ENCODE measurements at places on chromosomes 7 and 10.

- peak; percentile 58 for DNase-seq
Measured at GRCh38 chr7:50367570-50367969, 63.1 kb downstream of the IKZF1 start.

DNA sequence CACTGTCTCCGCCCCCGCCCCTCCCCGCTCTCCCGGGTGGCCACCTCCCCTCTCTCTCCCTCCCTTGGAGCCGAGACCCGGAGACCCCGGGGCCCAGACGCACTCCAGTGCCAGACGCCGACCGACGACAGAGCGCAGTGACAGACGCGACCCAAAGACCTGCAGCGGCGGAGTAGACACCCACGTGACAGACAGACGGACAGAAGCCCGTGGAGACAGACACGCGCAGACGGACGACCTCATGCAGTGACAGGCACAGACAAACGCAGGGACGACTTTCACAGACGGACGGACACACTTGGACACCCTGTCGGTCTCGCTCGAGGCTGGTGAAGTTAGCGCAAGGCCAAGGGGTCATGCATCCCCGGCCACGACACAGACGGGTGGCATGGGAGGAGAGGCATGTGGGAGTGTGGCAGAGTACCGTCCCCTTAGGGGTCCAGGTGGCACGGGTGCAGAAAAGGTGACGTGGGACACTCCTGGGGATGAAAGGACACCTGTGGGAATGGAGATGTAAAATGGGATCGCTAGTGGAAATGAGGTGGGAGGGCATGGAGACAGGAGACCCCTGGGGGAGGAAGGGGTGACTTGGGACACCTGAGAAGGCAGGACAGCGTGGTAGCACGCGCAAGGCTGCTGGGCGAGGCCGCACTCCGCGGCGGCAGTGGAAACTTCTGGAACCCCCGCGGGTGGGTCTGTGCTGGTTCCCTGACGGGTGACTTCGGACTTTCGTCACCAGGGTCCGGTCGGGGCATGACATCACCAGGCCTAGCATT is 456 bp upstream of the ACHE start:
- DNase-seq, result peak; percentile 53

GRCh38 chr7:42176724-42177101 is 60.3 kb downstream of the GLI3 start:
- no peak for DNase-seq

DNA sequence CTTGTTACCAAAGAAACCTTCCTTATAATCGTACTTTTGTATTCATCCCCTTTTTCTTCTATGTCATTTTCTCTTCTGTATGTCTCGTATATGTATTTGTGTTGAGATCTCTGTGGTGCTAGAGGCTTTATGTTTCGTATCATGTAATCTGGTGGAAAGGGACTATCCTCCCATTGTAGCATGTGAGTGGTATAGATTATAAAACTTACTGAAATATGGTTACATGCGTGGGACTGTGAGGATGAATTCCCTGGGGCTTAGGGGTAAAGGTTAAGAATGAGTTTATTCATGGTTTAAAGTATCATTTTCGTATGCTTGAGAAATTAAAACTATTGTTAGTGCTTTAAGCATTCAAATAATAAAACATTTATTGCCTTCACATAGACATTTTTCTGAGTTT is 141.9 kb downstream of the ANKRD7 start:
- DNase-seq, result no peak

DNA sequence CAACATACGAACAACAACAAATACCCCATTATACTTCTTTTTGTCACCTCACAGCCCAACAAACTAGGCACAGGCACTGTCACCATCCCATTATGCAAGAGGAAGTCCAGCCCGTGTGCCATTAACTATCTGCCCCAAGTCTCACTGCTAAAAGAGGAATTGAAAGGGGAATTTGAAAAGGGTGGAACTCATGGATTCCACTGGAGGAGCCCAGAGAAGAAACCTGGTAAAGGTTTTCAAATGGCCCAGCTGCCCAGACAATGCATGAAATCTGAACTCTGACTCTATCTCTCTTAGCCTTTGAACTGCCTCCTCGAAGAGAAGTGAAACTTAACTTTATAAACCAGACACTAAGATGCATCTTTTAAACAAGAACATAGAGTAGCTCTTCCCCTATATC is 130.0 kb downstream of the PLXNA4 start:
- DNase-seq, result no peak

DNA sequence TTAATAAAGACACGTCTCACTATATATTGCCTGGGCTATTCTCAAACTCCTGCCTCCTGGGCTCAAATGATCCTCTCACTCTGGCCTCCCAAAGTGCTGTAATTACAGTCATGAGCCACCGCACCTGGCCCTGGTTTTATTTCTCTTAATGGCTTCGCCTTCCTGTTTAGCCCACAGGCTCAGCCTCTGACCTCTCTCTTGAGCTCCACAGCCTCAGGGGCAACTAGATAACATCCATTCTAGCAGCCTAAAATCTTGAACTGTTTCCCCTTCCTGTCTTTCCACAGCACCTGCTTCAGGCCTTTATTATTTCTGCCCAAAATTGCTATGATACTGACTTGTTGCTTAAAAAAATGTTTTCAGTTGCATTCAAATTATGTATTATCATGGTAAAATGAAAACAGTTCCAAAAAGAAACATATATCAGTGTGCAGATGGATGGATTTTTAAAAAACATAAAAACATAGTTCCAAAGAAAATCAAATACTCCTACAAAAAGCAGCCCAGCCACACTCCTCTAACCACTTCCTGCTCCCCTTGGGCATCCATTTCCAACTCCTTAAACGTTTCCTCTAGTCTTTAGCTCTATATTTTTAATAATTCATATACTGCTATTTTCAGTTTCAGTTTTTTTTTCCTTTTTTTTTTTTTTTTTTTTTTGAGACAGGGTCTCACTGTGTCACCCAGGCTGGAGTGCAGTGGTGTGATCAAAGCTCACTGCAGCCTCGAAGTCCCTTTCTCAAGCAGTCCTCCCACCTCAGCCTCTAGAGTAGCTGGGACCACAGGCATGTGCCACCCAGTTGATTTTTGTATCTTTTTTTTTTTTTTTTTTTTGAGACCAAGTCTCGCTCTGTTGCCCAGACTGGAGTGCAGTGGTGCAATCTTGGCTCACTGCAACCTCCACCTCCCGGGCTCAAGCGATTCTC is 5.1 kb upstream of the BAZ1B start:
- DNase-seq, result peak; percentile 33

- DNase-seq, result no peak
Measured at GRCh38 chr10:121490871-121491519, 107.2 kb downstream of the FGFR2 start.

DNA sequence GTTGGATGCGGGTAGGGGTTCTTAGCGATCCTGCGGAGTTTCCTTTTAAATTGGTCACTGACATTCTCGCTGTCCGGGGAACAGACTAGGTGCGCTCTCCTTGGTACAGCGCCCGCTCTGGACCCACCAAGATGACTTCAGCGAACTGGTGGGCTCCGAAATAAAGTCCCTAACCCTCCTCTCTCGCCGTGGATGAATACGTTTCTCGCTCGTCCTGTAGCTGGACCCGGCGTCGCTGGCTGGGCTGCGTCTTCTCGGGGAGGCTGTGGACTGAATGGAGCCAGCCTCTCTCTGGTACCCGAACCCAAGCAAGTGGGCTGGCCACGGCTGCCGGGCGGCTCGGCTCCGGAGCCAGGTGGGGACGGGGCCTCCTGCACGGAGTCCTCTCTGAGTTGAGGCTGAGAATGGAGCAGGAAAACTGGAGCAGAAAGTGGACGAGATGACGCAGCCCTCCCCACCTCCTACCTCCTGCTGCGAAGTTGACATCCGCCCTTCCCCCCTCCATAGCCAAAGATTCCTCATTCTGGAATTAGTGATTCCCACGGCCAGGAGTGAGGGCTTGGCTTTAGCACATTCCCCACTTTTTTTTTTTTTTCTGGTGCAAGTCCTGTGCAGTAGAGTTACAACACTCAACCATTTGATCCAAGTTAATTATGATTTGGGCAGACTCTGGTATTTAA is 1.5 kb downstream of the UNC5B start:
- no peak for DNase-seq

- DNase-seq, result no peak
Measured at GRCh38 chr10:14781763-14782162, 7.1 kb upstream of the FAM107B start.

DNA sequence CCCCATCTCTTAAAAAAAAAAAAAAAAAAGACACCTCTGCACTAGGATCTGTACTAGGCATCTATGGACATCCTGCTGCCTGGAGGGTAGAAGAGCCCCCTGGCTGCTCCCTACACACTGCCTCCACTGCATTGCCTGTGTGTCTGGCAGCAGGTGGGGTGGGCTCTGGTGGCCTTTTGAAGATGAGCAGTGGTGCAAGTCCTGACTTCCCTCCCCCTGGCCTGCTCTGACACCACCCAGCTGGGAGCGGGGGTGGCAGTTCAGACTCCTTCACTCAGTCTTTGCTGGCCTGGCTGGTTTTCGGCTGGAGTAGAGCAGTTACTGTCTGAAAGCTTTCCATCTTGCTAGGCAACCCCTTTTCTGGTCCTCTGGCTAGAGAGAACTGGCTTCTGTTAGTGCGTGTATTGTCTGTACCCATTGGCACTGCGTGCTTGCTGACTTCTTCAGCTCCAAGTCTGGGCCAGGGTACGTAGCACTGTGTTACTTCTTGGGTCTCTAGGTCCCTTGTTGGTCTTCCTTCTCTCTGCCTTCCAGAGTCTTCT is 17.6 kb downstream of the C10orf62 start:
- DNase-seq, result no peak

DNA sequence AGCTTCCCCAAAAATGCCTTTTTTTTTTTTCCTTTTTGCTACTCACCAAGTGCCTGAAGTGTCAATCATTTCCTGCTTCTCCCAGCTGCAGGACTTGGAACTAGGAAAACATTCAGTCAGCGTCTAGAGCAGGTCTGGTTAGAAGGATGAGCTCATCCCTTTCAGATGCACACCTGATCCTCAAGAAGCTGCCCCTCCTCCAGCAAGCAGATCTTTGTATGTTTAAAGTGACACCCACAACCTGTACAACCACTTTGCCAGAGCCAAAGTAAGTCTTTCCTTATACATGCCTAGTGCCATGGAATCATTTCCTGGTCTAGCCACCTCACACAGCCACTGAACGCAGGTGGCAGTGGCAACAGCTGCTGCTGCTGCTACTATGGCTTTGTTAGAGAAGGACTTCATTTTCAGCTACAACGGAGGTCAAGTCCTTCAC is 10.4 kb upstream of the USP54 start:
- no peak for DNase-seq

DNA sequence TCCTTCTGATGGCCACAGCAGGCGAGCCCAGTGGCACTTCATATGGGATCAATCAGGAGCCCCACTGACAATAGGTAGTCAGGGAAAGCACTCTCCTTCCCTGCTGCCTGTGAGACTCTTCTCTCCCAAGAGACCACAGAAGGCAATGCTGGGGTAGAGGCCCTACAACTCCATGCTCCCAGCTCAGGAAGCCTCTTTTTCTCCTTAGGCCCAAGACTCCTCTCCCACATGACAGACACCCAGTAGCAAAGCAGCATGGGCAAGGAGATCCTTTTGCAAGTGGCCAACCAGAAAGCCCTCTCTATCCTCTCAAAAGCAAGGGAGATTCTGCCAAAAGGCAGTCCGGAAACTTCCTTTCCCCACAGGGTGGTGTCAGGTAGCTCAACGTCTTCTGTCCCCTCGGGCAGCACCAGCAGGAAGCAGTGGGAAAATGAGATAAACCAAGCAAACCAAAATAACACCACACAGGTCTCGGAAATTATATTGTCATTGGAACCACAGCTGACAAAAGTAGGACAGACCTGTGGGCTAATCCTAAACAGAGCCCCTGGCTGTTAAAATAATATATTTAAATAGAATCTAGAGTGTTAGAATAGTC is 172.7 kb upstream of the GDF10 start:
- no peak for DNase-seq

GRCh38 chr7:12518920-12519681 is 51.4 kb upstream of the SCIN start:
- peak; percentile 24 for DNase-seq

DNA sequence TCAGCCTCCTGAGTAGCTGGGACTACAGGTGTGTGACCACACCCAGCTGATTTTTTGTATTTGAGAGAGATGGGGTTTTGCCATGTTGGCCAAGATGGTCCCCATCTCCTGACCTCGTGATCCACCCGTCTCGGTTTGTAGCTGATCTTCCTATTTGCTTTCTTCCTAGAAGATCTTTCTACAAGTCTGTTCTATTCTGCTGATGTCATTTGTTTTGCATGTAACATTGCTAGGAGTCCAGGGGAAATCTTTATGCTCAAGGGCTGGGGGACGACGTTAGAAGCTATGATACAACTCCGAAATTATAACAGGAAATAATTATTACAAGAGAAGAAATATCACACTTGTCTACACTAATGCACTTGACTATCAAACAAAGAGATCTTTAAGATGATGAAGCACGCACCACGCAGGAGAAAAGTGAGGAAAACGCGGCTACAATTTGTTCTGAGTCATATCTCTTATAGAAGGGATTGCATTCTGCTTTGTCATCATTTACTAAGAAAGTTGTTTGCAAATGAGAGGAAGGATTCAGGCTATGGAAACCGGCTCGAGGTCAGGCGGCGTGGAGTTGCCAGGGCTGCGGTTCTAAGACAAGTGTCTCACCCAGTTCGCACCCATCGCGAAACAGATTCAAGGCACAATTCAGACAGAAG is 103.0 kb upstream of the CARD11 start:
- peak; percentile 47 for DNase-seq

DNA sequence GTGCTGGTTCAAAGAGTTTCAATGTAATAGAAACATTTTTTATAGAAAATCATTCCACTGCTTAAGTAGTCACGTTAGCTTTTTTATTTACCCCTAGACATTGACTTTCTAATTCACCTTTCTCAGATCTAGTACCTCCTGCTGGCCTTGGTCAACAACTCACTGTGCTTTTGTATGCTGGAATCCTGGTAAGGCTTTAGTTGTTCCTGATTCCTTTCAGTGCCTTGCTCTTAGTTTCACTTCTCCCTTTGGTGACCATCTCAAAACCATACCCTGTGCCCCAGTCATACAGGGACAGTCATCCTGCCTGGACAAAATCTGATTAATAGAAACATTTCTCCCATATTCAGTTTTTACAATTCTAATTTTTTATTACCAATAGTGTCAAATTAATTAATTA is 130.2 kb downstream of the GPR37 start:
- no peak for DNase-seq

- no peak for DNase-seq
Measured at GRCh38 chr10:6071181-6072175, 9.3 kb upstream of the IL2RA start.

GRCh38 chr7:83155407-83155806 is 7.3 kb downstream of the PCLO start:
- DNase-seq, result no peak

DNA sequence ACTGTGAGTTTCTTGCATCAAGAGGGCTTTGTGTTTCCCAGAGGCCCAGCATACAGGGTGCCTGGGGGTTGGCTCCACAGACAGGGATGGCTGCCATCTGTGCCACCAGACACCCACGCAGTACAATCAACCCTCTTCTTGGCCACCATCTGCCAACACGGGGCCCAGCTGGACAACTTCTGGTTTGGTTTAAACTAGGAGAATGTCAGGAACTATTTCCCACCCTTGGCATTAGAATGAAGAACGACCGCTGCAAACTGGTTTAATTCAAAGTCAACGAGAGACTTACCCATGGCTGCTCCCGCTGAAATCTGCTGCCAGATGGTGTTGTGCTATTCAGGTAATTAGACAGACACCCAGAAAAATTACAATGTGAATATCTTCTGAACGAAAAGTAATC is 27.8 kb downstream of the NMT2 start:
- DNase-seq, result no peak

GRCh38 chr7:13800694-13801448 is 188.6 kb downstream of the ETV1 start:
- DNase-seq, result peak; percentile 15

- DNase-seq, result no peak
Measured at GRCh38 chr7:155568842-155569494, 22.6 kb upstream of the CNPY1 start.

- no peak for DNase-seq
Measured at GRCh38 chr10:77943121-77943901, 16.8 kb upstream of the DLG5 start.
